AML-193 (cell line): ENCODE measurements at places on chromosomes 13 and 19.

DNA sequence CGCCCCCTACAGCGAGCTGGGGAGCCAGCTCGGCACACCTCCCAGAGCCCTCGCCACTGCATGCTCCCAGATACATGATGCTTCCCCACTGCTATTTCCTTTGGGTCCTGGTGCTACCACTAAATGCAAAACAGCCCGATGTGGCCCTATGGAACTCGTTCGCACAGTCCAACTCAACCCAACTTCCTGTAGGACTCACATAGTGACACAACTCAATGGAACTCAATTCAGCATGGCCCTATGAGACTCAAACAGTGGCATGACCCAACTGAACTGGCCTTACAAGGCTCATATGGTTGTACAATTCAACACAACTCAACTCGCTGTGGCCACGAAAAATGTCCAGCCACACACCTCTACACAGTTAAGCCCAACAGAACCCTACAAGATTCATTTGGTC, 3.5 kb downstream of the KCNA7 start:
- DNase-seq, result no peak

DNA sequence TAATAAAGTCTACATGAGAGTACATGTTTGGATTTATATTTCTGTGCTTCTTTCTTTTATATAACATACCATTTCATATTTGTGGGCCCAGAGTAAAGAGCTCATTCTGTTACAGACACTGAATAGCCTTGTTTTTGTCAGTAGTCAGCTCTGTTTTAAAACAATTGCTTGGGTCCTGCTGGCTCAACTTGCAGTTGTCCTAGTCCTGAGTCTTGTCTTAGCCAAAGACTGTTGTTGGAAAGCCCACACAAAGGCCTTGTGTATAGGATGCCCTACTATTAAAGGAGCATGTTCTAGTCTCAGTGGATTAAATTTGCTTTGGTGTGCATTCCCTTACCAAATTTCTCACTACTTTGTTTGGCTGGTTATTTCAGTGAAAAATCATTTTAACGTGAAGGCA, 3.8 kb upstream of the KCNRG start:
- DNase-seq, result no peak

DNA sequence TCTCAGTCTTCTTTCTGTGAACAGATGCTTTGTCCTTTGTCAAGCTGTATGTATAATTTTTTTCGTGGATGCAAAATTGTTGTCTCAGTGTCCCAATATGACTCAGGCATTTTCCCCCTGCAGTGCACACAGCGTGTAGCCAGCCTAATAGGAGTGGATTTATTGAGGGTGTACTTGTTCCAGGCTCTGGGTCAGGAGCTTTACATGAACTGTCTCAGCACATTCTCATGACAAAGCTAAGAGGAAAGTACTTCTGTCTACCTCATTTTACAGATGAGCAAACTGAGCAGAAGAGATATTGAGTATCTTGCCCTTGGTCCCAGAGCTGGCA, 50.8 kb downstream of the STK24 start:
- no peak for DNase-seq

- no peak for DNase-seq
These were observed 2.3 kb downstream of the DDX39A start for GRCh38 chr19:14416817-14417231.

GRCh38 chr13:79062291-79062690, 343.8 kb downstream of the RBM26 start:
- no peak for DNase-seq

GRCh38 chr13:49865218-49865617, 70.9 kb downstream of the SPRYD7 start:
- no peak for DNase-seq

GRCh38 chr19:16153582-16154336, 10.3 kb downstream of the HSH2D start:
- no peak for DNase-seq

- DNase-seq, result peak; percentile 52
These were observed 3.9 kb downstream of the TMEM147 start for GRCh38 chr19:35549174-35549788.

DNA sequence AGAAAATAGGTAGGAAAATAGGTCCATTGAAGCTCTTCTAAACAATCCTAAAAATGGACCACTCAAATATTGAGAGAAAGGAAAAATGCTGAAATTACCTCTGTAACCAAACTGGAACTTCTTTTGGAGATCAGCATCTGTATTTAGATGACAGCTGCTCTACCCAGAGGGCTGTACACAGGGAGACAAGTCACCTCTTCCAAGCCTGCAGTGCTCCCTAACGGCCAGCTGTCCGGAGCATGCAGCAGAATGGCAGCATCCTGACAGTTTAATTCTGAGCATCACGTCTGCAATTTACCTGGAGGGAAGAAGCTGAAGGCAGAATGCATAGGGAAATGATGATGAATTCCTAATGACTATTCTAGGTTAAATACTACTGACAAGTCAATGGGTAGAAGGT, 62.8 kb upstream of the DIAPH3 start:
- DNase-seq, result no peak

GRCh38 chr13:27147530-27148170, 24.0 kb downstream of the USP12 start:
- no peak for DNase-seq

- DNase-seq, result no peak
These were observed 39.9 kb downstream of the CEBPG start for GRCh38 chr19:33413426-33413725.

GRCh38 chr19:1746401-1747284, 6.7 kb upstream of the ONECUT3 start:
- DNase-seq, result no peak

DNA sequence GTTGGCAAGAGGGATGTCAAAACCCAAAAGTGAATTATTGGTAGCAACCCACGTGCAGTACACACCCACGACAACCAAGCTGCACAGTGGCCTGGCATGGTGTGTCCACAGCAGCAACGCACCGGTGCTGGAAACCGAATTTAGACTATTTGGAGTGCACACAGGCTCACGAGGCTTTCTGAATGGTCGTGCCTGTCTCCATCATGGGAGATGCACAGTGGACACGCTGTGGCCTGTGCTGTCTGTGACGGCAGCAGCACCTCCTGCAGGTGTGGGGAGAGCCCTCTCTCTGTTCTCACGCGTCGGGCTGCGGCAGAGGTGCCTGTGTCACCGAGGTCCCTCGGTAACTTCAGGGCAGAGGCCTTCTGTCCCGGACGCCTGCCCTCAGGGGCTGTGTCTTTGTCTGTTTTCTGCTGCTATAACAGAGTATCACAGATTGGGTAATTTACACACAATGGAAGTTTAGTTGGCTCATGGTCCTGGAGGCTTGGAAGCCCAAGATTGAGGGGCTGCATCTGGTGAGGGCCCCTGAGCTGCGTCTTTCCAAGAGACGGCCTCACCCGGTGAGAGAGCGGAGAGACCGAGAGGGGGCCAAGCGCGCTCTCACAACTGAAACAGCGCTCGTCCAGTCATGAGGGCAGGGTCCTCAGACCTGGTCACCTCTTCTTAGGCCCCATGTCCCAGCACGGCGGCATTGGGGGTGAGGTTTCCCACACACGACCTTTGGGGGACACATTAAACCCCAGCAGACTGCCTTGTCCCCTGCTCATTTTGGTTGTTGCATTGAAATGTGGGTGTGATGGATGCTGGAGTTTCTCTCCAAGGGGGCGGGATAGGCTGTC, 9.1 kb upstream of the MCF2L start:
- DNase-seq, result no peak

- DNase-seq, result no peak
These were observed 219.9 kb downstream of the SPRY2 start for GRCh38 chr13:80121038-80121437.

GRCh38 chr19:33366127-33366526, 7.4 kb upstream of the CEBPG start:
- DNase-seq, result no peak

GRCh38 chr19:41398598-41398997, 980 bp downstream of the BCKDHA start:
- no peak for DNase-seq

DNA sequence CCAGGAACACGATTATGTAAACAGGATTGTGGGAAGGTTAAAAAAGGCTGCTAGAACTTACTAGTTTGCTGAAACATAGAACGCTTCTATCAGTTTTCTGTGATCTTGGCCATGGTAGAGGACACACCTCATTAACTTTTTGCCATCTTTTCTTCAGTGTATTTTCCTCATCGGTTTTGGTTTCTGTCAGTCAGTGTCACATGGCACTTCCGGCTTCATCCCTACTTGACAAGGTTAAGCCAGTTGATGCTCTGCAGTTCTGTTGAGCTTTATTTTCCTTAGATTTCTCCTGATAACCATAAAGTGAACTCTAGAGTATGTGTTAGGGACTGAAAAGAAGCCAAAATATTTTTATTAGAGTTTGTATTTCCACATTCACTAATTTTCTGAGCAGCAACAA, 147.5 kb downstream of the NDFIP2 start:
- no peak for DNase-seq
